HL-60 (cell line): ENCODE measurements at places on chromosomes 13 and 19.

- no peak for DNase-seq
Observed at GRCh38 chr13:108662528-108662927, 33.1 kb downstream of the MYO16 start.

DNA sequence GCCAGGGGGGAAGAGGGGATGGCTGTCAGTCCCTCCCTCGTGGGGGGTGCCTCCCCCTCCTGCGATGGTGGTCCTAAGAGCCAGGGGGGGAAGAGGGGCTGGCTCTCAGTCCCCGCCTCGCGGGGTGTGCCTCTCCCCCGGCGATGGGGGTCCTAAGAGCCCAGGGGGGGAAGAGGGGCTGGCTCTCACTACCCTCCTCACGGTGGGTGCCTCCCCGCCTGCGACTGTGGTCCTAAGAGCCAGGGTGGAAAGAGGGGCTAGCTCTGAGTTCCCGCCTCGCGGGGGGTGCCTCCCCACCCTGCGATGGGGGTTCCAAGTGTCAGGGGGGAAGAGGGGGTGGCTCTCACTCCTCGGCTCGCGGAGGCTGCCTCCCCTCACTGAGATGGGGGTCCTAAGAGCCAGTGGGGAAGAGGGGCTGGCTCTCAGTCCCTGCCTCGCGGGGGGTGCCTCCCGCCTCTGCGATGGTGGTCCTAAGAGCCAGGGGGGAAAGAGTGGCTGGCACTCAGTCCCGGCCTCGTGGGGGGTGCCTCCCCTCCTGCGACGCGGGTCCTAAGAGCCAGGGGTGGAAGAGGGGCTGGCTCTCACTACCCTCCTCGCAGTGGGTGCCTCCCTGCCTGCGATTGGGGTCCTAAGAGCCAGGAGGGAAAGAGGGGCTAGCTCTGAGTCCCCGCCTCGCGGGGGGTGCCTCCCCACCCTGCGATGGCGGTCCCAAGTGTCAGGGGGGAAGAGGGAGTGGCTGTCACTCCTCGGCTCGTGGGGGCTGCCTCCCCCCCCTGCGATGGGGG is 2325.6 kb upstream of the PCDH20 start:
- no peak for DNase-seq

GRCh38 chr19:53394522-53394973 is 401 bp upstream of the ZNF765 start:
- no peak for DNase-seq

DNA sequence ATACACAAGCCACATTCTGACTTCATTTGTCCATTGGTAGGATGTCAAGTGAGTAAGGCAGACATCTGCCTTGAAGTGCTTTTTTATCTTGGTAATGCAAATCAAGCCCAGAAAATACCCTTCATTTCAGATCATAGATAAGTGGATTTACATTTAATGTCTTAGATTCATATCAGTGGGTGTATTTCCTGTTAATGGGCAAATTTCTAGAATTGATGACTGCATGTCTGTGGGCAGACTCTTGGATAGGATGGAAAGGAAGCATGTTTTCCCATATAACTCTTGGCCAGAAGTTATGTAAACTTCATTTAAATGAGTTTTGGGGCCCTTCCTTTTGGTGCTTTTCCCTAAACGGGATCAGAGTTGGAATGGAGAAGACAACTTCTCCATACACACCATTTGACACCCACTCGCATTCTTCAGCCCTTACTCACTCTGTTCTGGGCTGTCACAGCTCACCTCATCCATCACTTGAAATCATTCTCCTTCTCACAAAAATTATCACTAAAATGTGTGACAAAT is 154.6 kb downstream of the FLT1 start:
- no peak for DNase-seq

DNA sequence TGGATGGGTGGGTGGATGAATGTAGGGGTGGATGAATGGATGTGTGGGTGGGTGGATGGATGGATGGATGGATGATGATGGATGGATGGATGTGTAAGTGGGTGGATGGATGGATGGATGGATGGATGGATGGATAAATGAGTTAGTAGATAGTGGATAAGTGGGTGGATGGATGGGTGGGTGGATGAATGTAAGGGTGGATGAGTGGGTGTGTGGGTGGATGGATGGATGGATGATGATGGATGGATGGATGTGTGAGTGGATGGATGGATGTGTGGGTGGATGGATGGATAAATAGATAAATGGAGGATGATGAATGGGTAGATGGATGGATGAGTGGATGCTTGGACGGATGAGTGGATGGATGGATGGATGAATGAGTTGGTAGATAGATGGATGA is 3.2 kb downstream of the MCF2L start:
- DNase-seq = no peak

GRCh38 chr13:90008707-90009149 is 1338.8 kb upstream of the MIR17HG start:
- no peak for DNase-seq

GRCh38 chr13:51770681-51771417 is 33.1 kb downstream of the DHRS12 start:
- no peak for DNase-seq

DNA sequence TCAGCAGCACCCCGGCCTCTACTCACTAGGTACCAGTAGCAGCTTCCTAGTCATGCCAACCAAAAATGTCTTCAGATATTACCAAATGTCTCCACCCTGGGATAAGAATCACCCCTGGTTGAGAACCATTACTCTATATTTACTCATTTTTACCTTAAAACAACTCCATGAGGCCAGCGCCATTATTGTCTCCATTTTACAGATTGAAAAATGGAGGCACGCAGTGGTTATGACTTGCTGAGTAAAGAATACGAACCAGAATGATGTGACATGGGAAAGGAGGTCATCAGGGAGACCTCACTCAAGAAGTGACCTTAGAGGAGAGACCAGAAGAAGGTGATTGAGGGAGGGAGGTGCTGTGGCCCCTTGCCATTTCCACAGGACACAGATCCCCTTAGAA is 2.2 kb downstream of the CEACAM19 start:
- no peak for DNase-seq
